Activated T-helper 1 cell treated with anti-CD3 and anti-CD28 coated beads, Interleukin-2, amount 50 U/mL, for 16 hours (primary cell): ENCODE measurements at places on chromosomes 4 and X.

DNA sequence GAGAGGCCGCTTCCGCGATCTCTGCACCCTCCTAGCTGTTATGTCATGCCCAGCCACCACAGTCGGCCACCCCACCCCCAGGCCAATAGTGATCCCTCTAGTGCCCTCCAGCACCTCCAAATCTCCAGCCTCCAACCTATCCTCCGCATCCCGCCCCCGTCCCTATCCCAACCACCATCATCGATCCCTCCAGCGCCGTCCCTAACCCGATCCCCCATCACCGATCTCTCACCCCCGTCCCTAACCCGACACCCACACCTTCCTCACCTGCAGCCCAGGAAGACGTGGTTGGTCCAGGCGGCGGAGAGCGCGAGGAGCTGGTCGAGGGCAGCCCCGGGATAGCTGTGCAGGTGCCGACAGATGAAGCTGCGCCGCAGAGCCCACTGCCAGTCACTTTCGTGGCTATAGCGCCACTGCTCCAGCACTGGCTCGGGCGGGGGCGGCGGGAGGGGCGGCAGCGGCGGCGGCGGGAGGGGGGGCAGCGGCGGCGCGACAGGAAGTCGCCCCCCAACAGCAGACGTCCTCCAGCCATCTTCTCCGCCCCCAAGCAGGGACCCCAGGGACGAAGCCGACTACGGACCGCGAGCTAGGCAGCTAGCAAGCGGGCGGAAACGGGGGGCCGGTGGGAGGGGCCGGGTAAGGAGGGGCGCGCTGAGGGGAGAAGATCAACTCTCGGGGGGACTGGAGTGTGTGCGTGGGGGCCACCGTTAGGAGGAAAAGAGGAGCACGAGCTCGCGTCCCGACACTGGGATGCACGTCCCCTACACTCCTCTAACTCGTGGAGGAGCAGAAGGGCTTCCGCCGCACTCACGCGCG, 552 bp downstream of the NKRF start:
- peak; percentile 18 for DNase-seq

DNA sequence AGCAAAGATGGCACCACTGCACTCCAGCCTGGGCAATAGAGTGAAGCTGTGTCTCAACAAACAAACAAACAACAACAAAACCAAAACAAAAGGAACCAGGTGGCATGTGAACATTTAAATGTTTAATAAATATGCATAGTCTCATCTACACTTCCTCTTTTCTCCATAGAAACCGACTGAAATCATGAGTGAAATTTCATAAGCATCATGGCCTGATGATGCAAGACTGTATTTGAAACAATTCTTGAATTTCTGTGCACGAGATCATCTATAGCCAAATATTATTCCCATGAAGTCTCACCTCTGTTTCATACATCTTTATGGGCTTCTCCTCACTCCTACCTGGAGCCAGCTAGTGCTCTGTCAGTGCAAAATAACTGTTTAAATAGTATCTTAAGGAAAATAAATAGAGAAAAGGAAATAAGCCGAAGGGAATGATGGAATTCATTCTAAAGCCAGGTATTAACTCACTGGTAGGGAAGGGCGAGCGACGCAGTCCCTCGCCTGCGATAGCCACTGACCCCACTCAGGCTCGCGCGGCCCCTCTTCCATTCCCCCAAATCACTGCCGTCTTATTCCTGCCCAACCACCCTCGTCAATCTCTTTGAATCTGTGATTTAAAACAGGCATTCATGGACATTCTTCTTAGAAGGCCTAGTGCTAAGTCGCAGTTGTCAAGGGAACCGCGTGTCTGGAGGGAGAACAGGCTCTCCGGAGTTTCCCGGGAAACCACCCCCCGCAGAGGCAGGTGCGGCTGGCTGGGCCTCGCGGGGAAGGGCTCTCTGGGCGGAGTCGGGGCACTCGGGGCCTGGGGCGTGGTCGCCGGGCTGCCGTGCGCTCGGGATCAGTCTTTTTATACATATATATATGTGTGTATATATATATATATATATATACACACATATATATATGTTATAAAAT, 52.4 kb upstream of the TRIM2 start:
- DNase-seq, result no peak

- DNase-seq, result no peak
Measured at GRCh38 chr4:150648123-150648522, 66.2 kb downstream of the MAB21L2 start.

GRCh38 chr4:152162331-152162697, 373.6 kb downstream of the FBXW7 start:
- DNase-seq, result no peak

GRCh38 chrX:9539605-9540387, 74.9 kb downstream of the TBL1X start:
- no peak for DNase-seq

- DNase-seq, result no peak
Measured at GRCh38 chr4:89572224-89572858, 264.6 kb downstream of the SNCA start.

GRCh38 chrX:70423936-70424675, 992 bp downstream of the GDPD2 start:
- no peak for DNase-seq

DNA sequence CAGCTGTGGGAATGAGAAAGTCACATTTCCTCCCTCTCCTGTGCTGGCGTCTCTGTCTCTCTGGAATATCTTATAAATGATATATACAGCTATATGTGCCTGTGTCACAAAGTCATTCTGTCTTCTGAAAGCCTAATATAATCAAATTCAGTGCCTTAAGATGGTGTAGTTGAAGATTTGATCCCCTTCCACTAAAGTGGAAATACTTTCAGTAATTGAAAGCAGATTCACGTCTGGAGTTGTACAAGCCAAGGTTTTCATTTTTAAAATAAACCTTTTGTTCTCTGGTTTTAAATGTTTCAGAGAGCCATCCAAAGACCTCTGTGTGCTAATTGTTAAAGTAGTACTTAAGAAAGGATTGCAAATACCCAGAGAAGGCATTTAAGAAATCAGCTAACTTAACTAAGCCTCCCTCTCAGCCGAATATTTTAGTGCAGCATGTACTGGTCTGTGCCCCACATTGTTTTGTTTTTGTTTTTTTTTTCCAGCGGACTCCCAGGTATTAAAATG, 206.8 kb downstream of the TENM3 start:
- no peak for DNase-seq

DNA sequence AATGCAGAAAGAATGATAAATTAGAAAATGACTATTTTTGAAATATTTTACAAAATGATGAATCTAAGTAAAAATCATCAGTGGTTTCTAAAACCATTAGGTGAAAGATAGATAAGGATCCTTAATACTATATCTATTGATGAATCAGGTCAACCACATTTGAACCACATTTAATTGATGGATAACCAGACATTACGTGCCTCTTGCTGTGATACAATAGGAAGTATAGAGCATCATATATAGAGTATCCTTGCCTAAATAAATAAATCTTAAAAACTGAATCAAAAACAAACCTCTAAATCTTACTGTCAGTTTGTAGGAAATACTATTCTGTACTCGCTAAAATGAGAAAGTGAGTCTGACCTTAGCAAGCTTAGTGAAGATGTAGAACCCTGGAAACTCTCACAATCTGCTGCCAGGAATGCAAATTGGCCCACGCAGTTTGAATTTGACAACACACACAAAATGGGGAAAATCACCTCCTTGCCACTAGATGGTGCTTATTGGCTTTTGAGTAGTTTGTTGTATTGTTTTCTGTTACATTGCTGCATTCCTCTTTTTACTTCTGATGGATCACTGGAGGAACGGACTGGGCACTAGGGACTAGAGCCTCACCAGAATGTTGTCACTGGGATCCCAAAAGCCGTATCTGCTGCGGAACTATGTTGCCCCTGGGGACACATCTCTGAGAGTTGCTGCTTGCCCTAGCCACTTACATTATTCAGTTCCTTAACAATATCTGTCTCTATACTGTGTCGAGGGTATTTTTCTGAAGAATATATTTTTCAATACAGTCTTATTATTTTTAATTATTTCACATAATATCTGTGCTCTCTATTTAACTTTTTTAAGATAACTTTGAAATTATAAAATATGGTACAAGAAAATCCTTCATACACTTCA, 25.4 kb upstream of the SLAIN2 start:
- no peak for DNase-seq

DNA sequence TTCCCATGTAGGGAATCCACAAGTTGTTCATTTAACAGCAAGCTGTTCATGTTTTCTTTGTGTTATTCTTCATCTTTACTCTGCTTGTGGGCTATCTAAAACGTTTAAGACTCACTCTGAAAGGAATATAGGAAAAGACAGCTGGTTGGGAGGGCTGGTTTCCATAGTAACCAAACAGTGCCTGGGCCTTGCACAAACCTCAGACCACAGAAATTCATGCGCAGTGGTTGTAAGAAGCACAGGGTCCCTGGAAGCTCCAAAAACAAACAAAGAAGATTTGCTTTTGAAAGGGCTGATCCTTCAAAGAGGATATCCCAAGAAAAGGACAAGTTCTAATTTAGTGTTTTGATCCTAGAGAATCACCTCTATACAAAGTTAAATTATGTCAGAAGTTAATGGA, 7.8 kb downstream of the SERTM2 start:
- DNase-seq, result no peak

DNA sequence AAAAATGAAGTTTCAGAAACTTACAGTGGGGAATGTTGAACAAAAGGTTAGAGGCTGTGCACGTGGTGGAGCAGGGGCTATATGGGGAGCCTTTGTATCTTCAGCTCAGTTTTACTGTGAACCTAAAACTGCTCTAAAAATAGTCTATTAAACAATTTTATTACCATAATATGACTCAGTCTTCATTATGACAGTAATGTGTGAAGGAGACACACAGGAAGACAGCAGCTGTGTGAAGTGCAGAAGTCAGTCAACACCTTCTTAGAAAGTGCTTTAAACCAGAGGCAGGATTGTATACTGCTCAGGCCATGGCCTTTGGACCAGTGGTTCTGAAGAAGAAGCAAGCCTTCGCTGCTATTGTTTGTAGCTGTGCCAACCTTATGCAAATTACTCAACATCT, 89.7 kb downstream of the ARHGAP10 start:
- no peak for DNase-seq

DNA sequence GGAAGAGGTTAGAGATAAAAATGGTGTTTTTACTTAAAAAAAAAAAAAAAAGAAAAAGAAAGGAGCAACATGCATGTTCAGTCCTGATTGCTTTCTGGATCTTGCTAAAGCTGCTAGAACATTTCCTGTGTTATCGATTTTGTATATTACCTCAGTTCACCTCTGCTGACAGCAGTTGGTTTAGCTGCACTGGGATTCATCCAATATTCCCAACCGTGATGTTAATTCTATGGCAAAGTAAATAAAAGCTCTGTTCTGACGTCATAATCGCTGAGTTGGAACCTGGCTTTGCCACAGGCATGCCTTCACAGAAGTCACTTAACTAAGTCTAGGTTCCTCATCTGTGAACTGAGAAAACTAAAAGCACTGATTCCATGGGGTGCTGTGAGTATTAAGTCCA, 90.7 kb upstream of the SORBS2 start:
- no peak for DNase-seq

DNA sequence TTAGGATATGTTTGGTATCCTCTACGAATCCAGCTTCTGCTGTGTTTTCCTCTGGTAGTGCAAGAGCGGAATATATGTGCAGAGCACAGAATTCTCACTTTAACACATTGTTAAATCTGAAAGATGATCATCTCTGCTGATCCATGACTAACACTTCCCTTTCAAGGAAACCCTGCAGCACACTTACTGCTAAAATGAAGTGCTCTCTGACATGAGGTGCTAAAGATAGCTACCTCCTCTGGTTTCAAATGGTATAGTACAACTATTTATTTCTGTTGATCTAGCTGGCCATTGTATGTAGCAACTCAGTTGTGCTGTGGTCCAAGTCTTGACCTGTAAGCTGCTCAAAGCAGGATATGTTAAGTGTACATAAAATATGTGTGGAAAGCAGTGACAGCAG, 162.4 kb upstream of the FMR1 start:
- no peak for DNase-seq

DNA sequence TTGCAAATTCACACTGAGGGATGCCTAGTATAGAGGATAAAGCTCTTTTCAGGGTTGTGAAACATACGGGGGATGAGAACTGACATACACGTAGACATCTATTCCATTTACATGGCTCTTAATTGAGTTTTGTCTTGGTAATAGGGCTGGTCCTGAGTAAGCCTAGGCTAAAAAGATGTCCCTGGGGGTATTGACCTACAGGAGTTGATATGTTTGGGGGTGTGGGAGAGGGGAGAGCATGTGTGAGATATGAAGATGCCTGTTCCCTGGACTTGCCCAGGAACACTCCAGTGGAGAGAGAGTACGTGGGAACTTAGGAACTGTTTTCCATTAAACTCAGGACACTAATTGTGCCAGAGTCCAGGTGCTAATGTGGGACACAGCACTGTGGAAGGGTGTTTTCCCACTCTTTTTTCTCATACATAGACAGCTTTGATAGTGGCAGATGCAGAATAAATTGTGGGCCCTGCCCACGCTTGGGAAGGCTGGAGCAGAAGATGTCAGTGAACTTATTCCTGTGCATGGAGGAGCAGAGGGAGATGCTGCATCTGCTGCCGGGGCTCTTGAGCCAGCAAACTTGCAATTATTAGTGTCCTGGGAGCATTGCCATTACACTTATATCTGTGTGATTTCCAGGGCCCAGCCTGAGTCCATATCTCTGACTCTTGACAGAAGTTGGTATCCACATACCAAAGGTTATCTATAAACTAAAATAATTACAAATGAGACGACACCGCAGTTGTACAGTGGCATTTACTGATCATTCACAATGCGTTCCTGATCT, 20.7 kb downstream of the SYNPO2 start:
- DNase-seq, result no peak

GRCh38 chr4:39062094-39062769, at the start of gene KLHL5:
TSS of gene KLHL5 (plus strand) at chr4:39062232. CDS start at chr4:39062653, 421 bp downstream.
- no peak for DNase-seq

- no peak for DNase-seq
Measured at GRCh38 chr4:55086578-55086977, 38.8 kb downstream of the KDR start.

DNA sequence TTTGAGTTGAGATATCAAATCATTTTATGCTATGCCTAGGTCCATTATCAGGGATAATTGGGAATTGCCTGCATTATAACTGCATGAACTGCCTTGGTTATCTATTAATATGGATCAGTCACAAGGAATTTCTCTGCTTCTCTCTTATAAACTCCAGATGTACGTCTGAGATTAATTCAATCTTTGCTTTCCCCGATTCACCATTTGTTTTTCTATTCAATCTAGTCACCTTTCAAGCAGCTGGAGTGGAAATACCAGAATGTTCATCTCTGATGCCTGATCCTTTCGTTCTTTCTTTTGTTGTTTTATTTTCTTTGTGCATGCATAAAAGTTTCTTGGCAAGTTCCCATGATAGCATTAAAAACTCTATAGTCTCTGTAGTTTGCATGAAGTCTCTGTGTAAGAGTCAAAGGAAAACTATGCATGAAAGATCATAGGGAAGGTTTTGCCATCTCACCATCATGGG, 22.6 kb downstream of the SYNPO2 start:
- no peak for DNase-seq

DNA sequence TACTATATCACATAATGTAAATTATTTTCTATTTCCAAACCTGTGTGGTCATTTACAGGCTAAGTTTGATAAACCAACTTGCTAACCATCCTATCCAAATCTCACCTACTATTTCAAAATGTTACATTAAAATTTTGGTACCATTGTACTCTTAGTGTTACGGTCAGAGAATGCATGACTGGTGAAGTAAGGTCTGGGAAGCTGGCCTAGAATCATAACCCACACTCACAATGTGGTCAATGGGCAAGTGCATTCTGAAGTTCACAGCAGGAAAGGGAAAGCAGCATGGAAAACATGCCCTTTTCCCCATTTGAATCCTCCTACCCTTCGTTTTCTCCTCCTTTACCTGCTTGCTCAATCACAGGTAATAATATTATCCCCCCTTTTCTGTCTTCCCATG, 54.4 kb downstream of the PPP3CA start:
- no peak for DNase-seq

GRCh38 chr4:21226637-21227538, 526.6 kb downstream of the PACRGL start:
- DNase-seq, result no peak
